Right cardiac atrium (tissue), 5 donors: ENCODE measurements at places on chromosomes 1 and 21. TPM values are rescaled to one million over a fixed set of nuclear protein-coding genes. Genes with fewer than 3 reads are reported as not detected.
A peak's percentile ranks its signal among the peaks of the same experiment; 100 is the strongest.

LCE2A gene
- total RNA-seq: not detected

TNFSF18 gene
- not detected for total RNA-seq

SPRR5 gene
- not detected for total RNA-seq

F3 gene
- total RNA-seq: 18.8 TPM

KCNK1 gene
- 95.6 TPM for total RNA-seq

CRABP2 gene
- total RNA-seq: 1.6 TPM

DNA sequence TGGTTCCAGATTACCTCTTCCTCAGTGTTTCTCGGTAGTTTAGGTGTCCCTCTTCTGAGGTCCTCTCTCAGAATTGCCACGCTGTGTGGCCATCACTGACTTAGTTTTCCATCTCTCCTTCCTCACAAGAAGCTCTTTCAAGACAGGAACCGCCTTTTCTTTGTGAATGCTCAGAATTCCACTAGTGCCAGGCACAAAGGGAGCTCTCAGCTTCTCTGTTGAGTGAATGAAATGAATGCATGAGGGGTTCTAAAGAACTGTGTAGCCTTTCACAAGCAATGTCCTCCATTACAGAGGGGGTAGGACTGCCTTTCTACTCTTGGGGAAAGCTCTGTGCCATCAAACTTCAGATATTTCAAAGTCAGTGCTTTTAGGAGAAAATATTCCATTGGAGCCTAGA is 546.8 kb downstream of the RWDD3 start:
- DNase-seq: no peak

DNA sequence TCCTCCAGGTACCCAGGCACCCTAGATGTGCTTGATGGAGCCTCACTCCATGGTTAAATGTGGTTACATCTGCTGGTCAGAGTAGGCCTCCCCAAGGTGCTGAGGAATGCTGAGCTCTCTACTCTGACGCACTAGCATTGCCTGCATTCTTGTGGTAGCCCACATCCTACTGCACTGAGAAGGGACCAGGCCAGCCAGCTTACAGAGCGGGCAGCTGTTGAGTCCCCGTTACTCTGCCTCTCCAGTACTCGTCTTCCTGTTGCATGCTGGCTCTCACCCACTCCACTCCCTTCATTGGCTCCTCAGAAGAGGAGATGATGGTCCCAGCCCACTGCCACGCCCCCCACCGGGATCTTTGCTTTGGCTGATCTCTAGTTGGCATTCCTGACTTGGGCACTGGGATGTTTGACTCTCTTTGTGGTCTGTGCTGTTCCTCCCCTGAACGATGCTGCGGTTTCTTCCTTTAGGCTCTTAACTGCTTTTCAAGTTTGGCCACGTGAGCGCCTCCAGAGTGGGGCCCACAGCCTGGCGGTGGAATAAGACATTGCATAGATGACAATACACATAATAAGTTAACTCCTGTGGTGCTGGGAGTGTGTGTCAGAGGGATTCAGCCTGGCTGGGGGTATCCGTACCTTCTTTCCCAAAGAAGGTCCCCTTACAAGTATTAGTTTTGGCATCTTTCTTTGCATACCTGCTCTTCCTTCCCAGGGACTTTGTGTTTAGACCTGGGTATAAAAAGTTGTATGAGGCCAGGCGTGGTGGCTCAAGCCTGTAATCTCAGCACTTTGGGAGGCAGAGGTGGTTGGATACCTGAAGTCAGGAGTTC is 18.6 kb downstream of the AZIN2 start:
- DNase-seq: no peak

GRCh38 chr1:162697140-162697895 is 65.1 kb downstream of the DDR2 start:
- no peak for DNase-seq

- no peak for DNase-seq
These were observed 101.5 kb upstream of the RUNX3 start for GRCh38 chr1:25031601-25031965.

DNA sequence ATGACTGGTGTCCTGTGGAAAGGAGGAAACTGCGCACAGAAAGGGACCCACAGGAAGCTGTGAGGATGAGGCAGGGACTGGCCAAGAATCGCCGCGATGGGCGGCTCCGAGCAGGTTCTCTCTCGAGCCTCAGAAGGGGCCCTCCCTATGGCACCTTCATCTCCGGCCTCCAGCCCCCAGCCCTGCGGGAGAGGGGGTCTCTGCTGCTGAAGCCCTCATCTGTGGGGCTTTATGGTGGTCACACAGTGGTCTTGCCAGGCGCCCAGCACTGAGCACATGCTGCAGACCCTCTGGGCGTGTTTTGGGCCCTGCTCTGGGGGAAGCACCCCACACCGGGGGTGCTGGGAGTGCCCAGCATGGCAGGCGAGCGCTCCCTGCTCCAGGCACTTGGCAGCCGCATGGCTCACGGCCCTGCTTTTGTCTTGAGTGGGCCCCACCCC is 86.6 kb upstream of the ACTRT2 start:
- DNase-seq: peak; percentile 19

DNA sequence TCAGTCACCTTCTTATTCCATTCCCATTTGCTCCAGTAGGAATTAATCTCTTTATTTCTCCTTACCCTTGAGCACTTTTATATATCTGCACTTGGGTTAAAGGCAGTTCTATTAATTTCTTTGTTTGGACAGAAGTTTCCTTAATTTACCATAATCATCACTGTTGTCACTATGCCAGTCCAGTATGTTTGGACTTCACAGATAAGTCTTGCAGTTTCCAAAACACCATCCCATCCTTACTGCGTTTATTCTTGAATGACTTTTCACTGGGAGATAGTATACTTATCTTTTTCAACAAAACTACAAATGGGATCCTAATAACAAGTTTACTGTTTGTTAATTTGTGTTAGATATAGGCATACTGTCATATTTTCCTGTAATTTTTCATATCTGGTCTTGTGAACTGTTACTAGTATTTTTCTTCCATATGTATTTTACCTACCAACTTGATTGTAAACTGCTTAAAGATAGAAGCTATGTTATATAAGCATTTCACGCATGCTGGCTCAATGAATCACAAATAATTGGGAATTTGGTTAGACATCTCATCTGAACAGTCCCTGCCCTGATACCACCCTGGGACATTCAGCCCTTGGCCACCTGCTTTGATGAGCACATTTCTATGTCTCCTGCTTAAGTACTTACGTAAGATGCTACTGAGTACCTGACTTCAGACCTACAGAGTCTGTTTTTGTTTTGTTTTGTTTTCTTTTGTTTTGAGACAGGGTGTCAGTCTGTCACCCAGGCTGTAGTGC is 78.2 kb downstream of the OLFML2B start:
- no peak for DNase-seq

GRCh38 chr1:234970401-234970730 is 158.3 kb downstream of the TOMM20 start:
- DNase-seq: no peak

- DNase-seq: no peak
These were observed 15.4 kb upstream of the GUCA2A start for GRCh38 chr1:42179900-42180329.

- DNase-seq: no peak
These were observed 84.1 kb downstream of the ADCY10 start for GRCh38 chr1:167829868-167830267.
